ENCODE measurements at places on chromosomes 13 and 19.

DNA sequence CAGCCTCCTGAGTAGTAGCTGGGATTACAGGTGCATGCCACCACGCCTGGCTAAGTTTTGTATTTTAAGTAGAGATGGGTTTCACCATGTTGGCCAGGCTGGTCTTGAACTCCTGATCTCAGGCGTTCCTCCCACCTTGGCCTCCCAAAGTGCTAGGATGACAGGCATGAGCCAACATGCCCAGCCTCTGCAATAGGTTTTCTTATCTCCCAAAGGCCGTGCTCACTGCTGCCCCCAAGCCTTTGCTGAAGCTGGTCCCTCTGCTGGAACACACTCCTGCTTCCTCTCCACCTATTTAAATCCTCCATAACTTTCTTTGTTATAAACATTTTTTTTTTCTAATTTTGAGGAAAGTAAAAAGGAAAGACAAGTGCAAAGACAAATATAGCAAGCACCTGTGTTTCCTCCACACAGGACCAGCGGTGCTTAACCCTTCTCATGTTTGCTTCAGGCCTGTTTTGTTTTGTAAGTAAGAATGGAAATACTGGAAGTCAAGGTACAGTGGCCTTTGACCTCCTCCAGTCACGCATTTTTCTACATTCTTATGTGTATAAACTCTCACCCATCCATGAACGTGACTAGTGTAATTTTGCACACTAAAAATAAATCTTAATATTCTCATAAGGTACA lies 14.5 kb upstream of the TNFAIP8L1 start:
- no peak for DNase-seq

DNA sequence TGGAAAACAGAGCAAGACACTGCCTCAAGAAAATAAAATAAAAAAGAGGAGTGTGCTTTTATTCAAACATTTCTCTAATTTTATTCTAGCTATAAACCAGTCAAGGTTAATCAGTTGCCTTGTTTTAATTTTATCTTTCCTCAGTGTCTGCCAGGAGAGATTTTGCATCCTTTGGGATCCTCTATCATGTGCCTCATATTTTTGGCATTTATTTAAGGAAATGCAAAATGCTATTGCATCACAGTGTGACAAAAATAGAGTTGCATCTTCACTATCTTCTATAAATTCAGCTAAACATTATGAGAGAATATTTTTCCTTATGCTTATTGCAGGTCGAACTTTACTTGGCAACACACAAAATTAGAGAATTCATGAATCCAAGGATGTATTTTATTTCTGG lies 639.0 kb upstream of the KLF12 start:
- DNase-seq, result no peak

DNA sequence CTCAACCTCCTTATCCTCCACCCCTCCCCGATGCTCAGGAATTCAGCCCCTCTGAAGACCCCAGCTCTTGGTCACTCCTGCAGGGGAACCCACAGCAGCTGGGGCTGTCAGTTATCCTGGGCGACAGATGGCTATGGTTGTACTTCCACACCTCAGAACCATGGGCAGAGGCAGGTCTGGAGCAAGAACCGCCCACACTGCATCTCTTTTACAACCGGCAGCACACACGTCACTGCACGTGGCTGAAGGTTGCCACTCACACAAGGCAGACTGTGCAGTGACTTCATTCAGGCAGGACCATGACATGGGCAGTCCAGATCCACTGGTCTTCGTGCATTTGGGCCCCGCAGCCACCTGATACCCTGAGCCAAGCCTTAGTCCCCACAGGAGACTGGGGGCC lies 21.5 kb upstream of the SDHAF1 start:
- no peak for DNase-seq

- DNase-seq, result no peak
Measured at GRCh38 chr13:62710787-62711186, 1295.1 kb upstream of the PCDH20 start.

GRCh38 chr13:109840201-109840892 lies 54.0 kb upstream of the IRS2 start:
- DNase-seq, result peak; percentile 47

- no peak for DNase-seq
Measured at GRCh38 chr13:111629926-111630325, 309.5 kb downstream of the TEX29 start.

GRCh38 chr19:2055931-2056836 lies 5.1 kb upstream of the MKNK2 start:
- peak; percentile 51 for DNase-seq

DNA sequence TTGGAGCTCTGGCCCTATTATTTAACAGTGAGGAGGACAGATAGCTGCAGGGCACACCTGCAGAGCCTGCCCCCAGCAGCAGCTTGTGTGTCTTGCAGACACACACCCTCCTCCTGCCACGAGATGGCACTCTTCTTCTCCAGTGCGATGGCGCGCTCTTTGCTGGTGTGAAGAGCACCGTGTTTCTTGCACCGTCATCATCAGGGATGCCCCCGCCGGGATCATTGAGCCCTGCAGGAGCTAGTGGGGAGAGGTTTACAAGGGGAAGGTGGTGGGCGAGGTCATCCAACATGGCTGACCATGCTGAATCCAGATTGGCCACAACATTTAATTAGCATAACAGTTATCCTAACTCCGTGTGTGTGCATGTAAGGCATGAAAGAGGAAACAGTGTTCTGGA lies 105.6 kb downstream of the RAB20 start:
- peak; percentile 81 for DNase-seq

DNA sequence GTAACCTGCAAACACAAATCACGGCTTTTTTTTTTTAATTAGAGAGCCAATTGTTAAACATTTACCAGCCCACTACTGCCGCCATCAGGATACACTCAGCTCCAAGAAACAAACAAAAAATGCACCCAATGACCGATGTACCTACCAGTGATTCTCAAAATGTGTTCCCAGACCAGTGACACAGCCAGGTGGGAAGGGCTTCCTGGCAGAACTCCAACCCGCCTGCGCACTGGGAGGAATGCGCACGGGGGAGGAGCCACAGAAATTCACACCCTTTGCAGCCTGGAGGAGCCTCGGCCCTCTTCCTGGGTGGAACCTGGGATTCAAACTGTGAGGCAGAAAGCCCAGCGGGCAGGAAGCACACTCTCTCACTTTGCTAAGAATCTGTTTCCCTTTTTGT lies 255.9 kb downstream of the TBC1D4 start:
- no peak for DNase-seq

- no peak for DNase-seq
Measured at GRCh38 chr19:54429545-54430227, 14.4 kb downstream of the TTYH1 start.

GRCh38 chr13:78589206-78589605 lies 14.1 kb downstream of the POU4F1 start:
- no peak for DNase-seq

GRCh38 chr13:19605161-19605955 lies 28.1 kb upstream of the MPHOSPH8 start:
- no peak for DNase-seq

DNA sequence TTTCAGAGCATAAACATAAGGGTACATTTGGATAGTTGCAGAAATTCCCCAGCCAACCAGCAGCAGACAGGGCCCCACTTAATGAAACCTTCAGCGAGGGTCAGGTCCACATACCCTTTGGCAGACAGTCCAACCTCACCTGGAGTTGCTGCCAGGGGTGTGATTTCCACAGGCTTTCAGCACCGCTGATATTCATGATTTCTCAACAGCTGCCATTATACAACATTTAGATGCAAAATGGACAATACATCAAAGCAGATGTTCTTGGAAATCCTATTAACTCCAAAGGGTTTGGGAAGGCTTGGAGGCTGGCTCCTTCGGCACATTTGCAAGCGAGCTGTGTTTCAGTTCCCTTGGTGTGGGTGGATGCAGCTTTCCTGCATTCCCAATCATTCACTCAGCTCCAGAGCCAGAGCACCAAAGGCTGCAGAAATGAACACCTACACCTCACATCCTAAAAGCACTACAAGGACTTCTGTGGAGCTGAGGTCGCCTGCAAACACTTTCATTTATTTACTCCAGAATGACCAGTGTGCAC lies 147.2 kb upstream of the VSTM2B start:
- DNase-seq, result no peak

DNA sequence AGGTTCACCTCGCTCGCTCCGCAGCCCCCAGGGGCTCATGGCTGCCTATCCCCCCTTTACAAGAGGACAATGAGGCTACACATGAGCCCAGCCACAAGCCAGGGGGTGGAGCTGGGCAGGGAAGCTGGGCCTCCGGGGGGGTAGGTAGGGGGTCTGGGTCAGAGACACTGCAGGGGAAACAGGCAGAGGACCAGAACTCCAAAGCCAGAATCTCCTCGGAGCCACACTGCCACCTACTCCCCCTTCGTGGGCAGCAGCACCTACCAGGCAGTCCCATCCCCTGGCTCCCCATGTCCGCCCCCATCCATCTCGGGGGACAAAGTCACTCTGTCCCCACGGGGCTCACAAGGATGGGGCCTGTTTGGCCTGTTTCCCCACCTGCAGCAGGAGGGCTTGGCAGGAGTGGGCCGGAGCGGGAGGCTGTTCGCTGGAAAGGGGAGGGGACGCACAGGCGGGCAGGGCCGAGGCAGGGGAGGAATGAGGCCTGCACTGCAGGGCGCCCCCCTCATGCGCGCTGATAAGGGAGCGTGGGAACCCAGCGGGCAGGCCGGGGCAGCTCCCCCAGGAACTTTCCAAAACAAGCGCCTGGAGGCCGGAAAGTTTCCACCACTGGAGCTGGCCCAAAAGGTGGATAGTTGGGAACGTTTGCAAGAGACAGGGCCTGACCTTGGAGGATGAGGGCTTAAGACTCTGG lies 545 bp upstream of the ISYNA1 start:
- DNase-seq, result no peak

GRCh38 chr19:35155441-35155840 lies 906 bp downstream of the FXYD5 start:
- peak; percentile 54 for DNase-seq

- no peak for DNase-seq
Measured at GRCh38 chr13:36357692-36358091, 11.5 kb upstream of the SPART start.

GRCh38 chr13:110187641-110188161 lies 119.3 kb downstream of the COL4A1 start:
- DNase-seq, result no peak

DNA sequence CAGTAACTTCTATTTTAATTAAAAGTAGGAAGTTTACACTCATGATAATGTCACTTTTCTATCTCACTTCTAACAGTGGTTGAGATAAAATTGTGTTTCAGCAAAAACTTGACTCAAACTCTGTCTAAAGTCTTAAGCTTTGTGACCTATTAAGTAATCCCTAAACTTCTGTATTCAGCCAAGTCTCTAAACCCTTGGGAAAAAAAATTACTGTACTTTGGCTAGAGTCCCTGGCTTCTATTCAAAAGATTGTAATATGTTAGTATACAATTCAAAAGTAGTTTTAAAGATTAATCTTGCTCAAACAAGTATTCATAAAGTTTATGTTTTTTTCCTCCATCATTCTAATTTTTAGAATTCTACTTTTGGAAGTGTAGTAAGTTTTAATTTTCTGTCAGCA lies 1248.8 kb downstream of the UQCRFS1 start:
- DNase-seq, result no peak

- no peak for DNase-seq
Measured at GRCh38 chr19:31317093-31317492, 32.1 kb downstream of the TSHZ3 start.

DNA sequence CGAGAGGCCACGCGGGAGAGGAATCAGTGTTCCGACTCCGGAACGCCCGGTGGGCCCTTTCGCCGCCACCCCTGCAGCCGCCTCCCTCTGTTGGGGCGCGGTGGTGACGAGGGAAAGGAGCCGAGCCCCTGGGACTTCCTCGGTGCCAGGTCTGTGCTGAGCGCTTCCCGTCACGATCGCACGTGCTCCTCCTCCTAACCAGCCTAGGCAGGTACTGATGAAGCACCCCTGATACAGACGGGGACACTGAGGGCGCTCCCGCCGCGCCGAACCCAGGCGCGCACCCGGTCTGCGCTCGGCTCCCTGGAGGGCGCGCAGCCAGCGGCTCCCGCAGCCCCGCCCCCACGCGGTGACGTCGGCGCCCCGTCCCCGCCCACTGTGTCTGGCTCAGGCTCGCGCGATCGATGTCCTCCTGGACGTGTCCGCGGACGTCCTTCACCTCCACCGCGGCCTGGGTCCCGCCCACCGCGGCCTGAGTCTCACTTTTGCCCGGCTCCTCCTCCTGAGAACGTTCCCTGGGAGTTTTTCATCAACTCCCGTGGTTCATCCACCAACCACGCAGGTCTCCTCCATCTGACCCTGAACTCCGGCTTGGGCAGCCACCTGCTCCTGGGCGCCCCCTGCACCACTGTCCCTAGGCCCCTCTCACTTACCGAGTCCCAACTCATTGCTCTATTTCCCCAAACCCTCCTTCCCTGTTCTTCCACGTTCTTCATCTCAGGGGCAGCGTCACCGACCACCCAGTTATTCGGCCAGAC lies 2.6 kb upstream of the KLK15 start:
- DNase-seq, result peak; percentile 85

- no peak for DNase-seq
Measured at GRCh38 chr13:76796851-76797250, 89.4 kb downstream of the KCTD12 start.

- DNase-seq, result no peak
Measured at GRCh38 chr19:55373306-55373992, 3.2 kb upstream of the TMEM190 start.

- no peak for DNase-seq
Measured at GRCh38 chr13:50871405-50871804, 27.9 kb upstream of the DLEU7 start.

GRCh38 chr19:46385636-46386035 lies 27.7 kb downstream of the CCDC8 start:
- no peak for DNase-seq

DNA sequence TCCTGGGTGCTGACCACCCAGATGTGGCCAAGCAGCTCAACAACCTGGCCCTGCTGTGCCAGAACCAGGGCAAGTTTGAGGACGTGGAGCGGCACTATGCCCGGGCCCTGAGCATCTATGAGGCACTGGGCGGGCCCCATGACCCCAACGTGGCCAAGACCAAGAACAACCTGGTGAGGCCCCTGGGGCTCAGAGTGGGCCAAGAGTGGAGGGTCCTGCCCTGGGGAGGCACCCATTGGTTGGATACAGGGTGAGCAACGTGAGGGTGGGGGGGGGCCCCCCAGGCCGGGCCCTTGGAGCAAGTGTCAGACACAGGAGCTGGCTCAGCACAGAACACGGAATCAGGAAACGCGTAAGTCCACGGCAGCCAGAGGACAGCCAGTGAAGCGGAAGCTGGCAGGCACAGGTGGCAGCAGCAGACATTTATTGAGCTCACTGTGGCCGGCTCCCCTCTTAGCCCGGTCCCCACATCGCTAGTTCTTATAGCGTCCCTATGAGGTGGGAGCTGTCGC lies 8.9 kb downstream of the KLC3 start:
- no peak for DNase-seq

- DNase-seq, result peak; percentile 6
Measured at GRCh38 chr19:27746691-27747380, 1466.1 kb downstream of the UQCRFS1 start.
